ENCODE measurements at places on chromosomes 2 and 18. TPM values are rescaled to one million over a fixed set of nuclear protein-coding genes. Genes with fewer than 3 reads are reported as not detected.

GRCh38 chr2:27390822-27391679 is 10.5 kb upstream of the ZNF513 start:
- DNase-seq, result no peak

GRCh38 chr2:43759195-43759594 is 14.6 kb upstream of the DYNC2LI1 start:
- DNase-seq, result no peak

DNA sequence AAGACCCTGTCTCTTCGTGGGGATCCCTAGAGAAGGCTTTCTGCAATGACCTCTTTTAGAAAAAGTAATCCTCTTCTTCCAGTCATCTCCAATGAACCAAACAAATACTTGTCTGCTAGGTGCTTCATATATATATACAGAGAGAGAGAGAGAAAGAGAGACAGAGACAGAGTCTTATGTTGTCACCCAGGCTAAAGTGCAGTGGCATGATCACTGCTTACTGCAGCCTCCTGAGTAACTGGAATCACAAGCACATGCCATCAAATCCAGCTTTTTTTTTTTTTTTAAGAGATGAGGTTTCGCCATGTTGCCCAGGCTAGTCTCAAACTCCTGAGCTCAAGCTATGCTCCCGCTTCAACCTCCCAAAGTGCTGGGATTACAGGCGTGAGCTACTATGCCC is 18.6 kb upstream of the PKDCC start:
- no peak for DNase-seq

SFTPB gene
- 11.6 TPM for total RNA-seq

DNA sequence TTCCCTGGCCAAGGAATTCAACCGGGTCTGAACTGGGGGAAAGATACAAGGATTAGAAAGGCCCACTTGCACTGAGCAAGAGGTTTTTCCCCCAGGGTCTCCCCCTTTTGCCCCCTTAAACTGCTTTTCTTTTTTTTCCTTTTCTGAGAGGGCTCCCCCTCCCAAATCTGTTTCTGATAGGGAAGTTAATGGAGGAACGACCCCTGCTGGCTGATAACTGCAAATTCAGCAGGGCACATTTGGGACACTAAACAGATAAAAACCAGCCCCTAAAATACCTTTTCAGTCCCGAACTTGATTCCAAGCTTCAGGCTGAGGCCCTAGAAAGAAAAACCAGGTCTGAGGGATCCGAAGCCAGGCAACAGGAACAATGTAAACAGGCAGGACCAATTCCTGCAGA is 1012.4 kb upstream of the CRIM1 start:
- DNase-seq, result no peak

GRCh38 chr18:45386041-45386655 is 229.1 kb upstream of the SLC14A2 start:
- DNase-seq, result no peak

DNA sequence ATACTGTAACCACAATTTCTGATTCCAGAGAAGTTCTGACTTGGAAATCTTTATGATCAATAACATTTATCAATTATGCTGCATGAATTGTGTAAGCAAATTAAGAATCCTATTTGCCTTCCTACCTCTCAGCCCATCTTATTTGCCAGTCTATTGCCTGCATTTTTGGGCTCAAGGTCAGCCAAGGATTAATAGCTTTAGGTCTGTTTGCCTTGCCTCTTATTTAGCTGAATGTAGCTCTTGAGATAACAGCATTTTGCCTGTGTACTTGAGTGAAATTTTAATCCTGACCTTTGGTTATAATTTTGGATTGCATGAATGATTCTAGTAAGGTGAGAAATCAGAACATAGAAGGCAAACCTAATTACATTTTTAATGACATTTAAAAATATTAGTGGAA is 51.2 kb downstream of the MYO3B start:
- DNase-seq, result no peak

DNA sequence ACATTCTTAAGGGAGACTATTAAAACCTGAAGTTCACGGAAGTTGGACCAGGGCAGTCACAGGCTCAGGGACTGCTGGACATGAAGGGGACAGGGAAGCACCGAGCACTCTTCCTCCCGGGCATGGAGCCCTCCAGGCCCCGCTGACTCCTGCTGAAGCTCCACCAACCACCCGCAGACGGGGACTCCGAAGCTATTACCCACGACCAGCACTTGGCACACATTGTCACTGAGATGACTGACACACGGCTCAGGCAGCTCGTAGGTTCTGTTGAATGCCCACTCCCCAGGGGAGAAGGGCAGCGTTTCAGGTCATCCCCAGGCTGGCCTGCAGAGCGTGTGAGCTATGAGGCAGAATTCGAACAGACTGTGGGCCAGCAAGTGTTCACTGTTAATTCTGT is 234.8 kb downstream of the NDUFA10 start:
- DNase-seq, result no peak

DNA sequence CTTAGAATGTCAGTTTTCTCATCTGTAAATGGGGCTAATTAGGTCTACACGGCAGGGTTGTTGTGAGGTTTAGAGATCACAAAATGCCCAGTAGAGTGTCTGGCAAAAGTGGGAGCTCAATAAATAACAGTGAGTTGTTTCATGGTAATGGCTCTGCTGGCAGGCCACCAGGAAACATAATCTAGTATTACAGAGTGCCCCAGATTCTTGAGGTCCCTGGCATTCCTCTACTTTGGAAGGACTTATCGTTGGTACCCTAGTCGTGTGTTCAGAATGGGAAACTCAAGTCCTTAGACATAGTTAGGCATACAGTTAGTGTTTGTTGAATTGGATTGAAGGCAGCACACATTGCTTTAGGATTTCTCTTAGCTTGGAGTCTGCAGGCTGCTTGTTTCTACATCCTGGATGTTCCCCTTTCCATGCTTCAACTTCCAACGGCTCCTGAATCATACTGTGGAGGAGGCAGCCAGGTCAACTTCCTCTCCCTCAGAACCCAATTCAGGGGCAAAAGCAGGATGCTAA is 161.5 kb upstream of the FOSL2 start:
- DNase-seq, result no peak

SNED1 gene
- 69.4 TPM for total RNA-seq

- no peak for DNase-seq
Measured at GRCh38 chr18:34864836-34865497, 154.9 kb downstream of the DTNA start.

GRCh38 chr2:44740678-44741077 is 200.8 kb upstream of the SIX3 start:
- no peak for DNase-seq

GRCh38 chr18:7023063-7023580 is 94.5 kb downstream of the LAMA1 start:
- no peak for DNase-seq

OTX1 gene
- not detected for total RNA-seq

GRCh38 chr2:197559681-197560080 is 43.8 kb downstream of the MOB4 start:
- DNase-seq, result no peak

DNA sequence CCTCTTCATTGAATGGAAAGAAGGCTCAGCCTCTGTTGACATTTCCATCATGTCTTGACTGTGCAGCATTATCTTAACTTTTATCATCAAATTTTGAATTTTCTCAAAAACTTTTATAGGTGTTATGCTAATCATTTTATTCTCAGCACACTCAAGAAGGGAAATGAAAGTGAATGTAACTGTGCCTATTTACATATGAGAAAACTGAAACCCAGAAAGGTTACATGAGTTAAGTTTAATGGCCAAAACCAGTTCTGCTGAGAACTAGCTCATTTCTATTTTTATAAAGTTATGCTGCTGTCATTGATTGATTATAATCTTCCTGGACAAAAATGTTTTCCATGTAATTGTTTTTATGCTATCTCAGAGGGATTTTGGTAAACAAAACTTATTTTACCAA is 618.8 kb upstream of the NRXN1 start:
- DNase-seq, result no peak

DNA sequence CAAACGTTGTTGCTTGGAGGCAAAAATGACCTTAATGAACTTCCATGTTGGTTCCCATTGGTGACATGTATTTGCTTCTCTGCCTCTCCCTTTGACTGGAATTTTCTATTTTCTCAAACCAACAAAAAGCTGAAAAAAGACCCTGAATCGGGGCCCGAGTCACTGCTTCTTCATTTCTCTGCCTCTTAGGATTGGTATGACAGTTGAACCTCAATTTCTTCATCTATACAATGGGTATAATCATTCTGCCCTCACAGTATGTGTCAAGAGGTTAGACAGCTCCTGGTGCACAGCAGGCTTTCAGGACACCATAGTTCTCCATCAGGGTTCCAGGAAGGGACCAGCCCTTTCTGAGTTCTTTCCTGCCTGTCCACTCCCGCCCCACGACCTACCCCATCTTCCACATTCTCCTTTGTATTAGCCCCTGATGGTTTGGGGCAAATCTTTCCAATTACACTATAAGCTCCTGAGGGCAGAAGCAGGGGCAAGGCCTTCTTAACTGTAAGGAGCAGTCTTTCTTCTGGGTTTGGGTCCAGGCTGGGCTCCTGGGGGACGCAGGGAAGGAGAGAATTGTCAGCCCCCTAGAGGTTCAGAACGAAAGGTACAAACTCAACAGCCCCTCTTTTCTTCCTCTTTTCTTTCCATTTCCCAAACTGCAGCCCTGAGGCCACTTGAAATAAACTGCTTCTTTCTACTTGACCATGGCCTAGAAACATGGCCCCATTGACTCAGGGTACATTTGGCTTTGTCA is 6.3 kb upstream of the PKDCC start:
- no peak for DNase-seq

DNA sequence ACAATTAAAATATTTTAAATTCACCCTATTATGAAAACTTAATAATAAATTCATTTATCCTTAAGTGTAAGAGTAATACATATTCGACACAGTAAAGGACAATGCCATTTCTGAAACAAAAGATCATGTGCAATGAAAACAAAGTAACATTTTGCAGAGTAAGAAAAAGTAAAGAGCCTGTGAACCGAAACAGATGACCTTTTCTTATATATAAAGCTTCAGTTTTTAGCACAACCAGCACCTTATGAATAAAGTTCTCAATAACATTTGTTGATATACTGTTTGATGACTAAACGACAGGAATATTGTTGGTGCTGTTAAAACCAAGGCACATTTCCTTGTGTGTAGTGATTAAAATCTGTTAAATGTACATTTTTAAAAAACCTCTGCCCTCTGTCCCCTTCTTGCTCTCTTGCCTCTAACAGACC is 1.5 kb downstream of the PELI1 start:
- DNase-seq, result no peak

DNA sequence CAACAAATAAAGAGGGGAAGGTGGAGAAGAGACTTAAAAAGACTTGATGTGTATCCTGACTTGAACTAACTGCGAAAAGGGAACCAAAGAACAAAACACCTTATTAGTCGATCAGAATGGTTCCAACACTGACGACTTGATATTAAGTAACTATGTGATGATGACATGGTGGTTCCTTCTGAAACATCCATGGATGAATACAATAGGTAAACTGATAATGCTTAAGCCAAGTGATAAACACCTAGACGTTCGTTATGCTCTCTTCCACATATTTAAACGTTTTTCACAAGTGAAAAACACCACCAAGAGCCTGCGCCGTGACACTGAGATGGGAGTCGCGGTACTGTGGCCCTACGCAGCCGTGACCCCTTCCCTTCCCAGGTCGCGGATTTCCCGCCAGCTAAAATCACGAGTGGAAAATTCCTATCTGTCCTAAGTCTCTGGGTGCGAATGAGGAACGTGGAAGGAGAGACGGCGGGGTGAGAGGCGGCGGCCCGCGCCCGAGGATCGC is 797 bp downstream of the TTC32 start:
- no peak for DNase-seq

RNF152 gene
- total RNA-seq, result 0.78 TPM

FIGN gene
- not detected for total RNA-seq

GRCh38 chr2:21787941-21788340 is 664.2 kb downstream of the TDRD15 start:
- no peak for DNase-seq

GRCh38 chr2:55843994-55844345 is 79.6 kb downstream of the EFEMP1 start:
- no peak for DNase-seq
